ENCODE measurements at places on chromosomes 2 and 18.

GRCh38 chr2:47226923-47227220 is 71.8 kb upstream of the STPG4 start:
- DNase-seq: no peak

DNA sequence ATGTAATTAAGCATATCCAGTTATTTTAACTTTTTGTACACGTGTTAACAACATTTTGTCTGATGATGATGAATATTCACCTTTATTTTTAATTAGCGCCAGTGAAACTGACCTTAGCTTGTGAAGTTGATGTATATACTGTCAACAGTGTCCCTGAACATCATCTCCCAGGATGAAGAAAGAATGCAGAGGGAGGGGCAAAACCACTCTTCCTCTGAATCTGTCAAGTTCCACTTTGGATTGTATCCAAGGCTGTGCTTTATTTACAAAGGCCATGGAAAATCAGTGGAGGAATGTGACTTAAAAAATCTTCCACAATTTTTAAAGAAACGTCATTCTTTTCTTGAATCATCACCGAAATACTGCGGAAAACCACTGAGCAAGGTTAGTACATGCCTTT is 4.5 kb upstream of the RMDN2 start:
- no peak for DNase-seq

- no peak for DNase-seq
Observed at GRCh38 chr2:137000811-137001210, 235.5 kb downstream of the THSD7B start.

- no peak for DNase-seq
Observed at GRCh38 chr2:152781175-152781574, 62.8 kb downstream of the ARL6IP6 start.

- no peak for DNase-seq
Observed at GRCh38 chr2:20609995-20610357, 40.9 kb downstream of the HS1BP3 start.

- DNase-seq: no peak
Observed at GRCh38 chr2:177716484-177716883, 323.9 kb downstream of the AGPS start.

DNA sequence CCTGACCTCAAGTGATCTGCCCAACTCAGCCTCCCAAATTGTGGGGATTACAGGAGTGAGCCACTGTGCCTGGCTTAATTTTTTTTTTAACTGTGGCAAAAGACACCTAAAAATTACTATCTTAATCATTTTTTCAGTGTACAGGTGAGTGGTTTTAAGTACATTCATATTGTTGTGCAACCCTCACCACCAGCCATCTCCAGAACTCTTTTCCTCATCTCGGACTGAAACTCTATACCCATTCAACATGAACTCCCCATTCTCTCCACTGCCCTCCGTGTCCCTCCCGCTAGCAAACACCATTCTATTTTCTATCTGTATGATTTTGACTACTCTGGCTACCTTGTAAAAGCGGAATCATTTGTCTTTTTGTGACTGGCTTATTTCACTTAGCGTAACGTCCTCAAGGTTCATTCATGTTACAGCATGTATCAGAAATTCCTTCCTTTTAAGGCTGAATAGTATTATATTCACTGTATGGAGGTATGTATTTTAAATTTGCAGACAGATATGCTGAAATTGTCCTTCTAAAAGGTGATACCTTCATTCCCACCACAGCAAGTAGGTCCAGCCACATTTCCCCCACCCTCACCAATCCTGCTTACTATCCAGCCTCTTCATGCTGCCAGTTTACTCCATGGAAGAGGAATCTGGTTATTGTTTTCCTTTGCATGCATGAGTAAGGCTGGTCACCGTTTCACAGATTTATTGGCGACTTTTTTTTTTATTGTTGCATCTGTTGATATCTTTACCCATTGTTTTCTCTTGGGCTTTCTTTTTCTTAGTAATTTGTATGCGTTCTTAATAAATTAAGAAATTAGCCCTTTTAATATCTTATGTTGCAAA is 40.6 kb upstream of the ANXA4 start:
- DNase-seq: no peak

DNA sequence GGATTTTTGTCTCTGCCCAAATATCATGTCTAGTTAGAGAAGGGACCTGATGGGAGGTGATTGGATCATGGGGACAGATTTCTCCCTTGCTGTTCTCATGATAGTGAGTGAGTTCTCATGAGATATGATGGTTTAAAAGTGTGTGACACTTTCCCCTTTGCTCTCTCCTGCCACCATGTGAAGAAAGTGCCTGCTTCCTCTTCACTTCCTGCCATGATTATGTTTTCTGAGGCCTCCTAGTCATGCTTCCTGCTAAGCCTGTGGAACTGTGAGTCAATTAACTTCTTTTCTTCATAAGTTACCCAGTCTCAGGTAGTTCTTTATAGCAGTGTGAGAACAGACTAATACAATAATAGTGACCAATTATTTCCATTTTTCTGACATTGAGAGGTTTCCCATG is 167.3 kb upstream of the CYRIA start:
- DNase-seq: no peak

DNA sequence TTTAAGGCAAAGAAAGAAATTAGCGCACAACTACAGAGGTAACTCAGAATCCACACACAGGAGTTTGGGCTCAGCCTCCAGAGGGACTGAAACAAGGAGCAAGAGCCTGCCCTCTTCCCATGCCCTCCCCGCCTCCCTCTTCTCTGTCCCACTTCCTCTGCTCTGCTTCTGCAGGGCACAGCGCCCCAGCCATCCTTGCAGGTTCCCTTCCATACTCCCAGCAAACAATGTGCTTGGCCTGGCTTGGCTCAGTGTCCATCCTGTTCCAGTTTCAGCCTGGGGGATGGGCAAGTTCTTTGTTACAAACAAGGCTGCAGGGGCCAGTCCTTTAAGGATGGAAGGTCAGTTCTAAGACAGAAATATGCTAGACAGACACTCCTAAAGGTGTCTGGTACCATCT is 133.5 kb downstream of the CDH20 start:
- DNase-seq: no peak

DNA sequence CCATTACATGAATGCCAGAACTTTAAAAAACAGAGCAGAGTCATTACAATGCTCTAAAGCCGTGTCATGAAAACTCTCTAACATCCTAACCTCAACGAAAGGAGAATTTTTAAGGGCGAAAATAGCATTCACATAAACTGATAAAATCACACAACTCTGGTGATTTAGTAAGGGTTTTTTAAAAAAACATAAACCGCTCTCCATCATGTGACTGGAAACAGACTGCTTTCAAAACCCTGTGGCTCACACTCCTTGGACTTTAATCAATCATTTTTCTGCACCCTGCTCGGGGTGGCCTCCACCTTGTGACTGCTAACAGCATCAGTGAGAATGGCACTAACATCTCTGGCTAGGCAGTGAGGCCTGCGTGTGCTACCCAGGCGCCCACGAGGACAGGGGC is 12.1 kb downstream of the DOCK10 start:
- DNase-seq: peak; percentile 30

GRCh38 chr2:17934721-17935120 is 56.3 kb downstream of the KCNS3 start:
- no peak for DNase-seq

- DNase-seq: no peak
Observed at GRCh38 chr18:59516356-59517155, 157.5 kb upstream of the LMAN1 start.

- no peak for DNase-seq
Observed at GRCh38 chr2:225471039-225471438, 71.5 kb downstream of the NYAP2 start.

DNA sequence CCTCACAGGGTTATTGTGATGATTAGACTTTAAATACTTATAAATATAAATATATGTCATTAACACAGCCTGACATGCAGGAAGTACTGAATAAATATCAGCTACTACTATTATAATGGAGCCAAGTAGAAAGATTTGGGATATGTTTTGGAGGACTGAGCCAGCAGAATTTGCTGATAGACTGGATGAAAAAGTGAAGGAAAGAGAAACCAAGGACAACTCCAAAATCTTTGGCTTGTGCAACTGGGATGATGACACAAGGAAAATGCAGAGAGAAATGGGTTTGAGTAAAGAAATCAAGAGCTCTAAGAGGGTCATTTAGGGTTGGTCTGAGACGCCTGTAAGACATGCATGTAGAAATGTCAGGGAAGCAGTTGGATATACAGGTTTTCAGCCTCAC is 15.6 kb downstream of the ADD2 start:
- DNase-seq: no peak

GRCh38 chr18:35609236-35609635 is 27.7 kb downstream of the GALNT1 start:
- DNase-seq: no peak

DNA sequence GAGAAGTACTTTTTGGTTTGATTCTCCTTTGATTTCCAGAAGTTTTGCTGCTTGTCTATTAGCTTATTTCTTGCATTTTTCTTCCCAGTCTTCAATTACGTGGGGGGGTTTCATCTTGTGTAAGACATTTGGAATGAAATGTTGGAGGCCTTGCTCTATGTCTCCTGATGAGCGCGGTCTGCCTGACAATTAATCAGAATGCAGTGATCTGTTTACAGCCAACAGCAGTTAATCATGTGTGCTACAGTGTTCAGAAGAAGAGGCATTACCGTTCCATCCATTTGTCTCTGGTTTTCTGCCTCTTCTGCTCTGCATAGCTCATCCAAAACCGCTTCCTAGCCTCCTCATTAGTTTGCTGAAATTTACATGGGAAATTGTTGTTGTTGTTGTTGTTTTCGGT is 134.4 kb upstream of the ST6GAL2 start:
- DNase-seq: no peak

- no peak for DNase-seq
Observed at GRCh38 chr2:20600756-20601325, 50.1 kb downstream of the HS1BP3 start.

DNA sequence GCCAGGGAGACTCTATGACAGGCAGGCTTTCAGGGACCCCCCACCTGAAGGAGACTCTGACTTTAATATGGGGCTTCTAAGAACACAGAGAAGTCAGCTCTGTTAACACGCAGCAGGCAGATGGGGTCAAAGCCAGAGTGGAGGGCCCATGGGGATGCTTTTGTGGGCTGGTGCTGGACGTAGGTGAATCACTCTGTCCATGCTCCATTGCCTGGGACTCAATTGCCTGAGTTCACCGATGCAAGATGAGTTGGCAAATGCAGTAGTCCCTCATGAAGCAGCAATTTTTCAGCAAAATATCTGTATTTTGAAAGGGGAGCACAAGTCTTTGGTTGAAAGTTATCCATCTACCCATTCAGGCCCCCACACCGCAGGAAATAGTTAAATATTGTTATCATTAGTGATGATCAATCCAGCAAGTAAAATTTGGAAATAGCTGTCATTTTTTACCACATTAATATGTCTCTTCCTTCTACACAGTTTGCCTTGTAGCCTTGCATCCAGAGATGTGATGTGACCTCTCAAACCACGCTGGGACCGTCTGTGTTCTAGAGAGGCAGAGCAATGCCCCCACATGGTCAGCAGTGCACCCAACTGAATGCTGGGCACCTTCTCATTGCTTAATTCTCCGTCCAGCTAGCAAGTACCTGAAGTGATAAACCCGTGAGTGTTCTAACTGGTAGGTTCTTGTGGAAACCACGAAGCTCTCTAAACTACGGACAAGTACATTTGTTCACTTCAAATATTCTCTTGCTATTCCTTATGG is 34.8 kb upstream of the FAM110C start:
- no peak for DNase-seq

- no peak for DNase-seq
Observed at GRCh38 chr2:134398300-134398699, 144.4 kb downstream of the MGAT5 start.

DNA sequence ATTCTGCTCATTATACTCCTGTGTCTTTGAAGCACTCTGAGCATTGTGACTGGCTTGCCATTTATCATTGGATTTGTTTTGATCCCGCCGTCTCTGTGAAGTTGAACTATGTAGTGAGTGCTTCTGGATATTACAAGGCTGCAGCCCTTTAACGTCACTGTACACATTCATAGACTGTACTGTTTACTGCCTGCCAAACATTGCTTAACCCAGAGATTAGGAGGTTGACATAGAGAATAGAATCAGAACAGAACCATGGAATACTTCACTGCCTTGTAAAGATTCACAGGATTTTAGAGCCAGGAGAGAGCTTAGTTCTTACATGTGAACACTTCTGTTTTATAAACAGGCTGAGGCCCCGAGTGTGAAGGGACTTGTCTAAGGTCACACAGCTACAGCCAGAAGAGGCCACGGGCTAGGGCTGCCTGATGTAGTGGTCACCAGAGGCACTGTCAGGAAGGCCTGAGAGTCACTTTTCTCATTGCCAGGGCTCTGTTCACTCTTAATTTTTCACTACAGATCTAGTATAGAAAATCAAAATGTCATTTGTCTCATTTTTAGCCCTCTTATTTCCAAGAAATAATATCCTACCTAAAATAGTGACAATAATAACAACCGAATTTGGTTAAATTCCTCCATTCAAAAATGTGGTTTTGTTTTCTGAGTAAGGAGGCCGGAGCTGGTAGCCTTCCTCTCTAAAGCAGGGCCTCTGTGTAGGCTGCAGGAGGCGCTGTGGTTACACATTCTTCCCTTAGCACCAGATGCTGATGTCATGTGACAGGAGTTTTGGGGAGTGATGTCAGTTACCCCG is 87.9 kb downstream of the UGGT1 start:
- DNase-seq: peak; percentile 42

GRCh38 chr18:9137168-9138066 is 836 bp downstream of the ANKRD12 start:
- DNase-seq: peak; percentile 74

DNA sequence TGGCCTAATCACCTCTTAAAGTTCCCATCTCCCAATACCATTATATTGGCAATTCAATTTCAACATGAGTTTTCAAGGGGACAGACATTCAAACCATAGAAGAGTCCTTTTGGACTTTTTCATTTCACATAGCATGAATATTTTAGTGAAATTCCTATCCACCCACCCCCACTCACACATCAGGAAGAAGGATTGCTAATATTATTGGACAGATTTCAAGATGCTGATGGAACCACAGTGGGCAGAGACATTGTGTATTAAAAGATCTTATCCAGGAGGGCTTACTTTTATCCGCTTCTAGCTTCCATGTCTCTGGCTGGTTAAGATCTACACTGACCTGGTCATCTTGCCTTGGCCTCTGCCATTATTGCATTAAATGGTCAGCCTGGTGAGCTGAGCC is 297.4 kb upstream of the ACVR2A start:
- no peak for DNase-seq

DNA sequence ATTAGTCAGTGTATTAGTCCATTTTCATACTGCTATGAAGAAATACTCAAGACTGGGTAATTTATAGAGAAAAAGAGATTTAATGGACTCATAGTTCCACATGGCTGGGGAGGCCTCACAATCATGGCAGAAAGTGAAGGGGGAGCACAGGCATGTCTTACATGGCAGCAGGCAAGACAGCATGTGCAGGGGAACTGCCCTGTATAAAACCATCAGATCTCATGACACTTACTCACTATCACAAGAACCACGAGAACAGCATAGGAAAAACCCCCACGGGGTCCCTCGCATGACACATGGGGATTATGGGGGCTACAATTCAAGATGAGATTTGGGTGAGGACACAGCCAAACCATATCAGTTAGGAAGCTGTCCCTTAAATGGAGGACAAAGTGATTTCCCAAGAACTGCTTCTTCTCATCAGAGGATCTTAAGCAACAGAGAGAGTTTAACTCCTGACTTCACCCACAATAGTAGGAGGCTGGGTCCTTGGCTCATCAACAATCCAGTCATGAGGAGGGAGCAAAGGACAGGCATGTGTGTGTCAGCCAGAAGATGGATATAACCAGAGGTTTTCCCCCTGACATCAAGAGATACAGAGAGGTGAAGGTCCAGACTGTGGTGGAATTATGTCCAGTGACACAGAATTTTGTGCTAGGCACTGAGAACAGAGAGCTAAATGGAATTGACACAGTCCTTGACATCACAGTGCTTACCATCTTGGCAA is 203.8 kb upstream of the SH3BP4 start:
- no peak for DNase-seq

- DNase-seq: peak; percentile 58
Observed at GRCh38 chr2:64750001-64750816, 96.5 kb upstream of the SERTAD2 start.
